ENCODE measurements at places on chromosomes 3 and 15.

DNA sequence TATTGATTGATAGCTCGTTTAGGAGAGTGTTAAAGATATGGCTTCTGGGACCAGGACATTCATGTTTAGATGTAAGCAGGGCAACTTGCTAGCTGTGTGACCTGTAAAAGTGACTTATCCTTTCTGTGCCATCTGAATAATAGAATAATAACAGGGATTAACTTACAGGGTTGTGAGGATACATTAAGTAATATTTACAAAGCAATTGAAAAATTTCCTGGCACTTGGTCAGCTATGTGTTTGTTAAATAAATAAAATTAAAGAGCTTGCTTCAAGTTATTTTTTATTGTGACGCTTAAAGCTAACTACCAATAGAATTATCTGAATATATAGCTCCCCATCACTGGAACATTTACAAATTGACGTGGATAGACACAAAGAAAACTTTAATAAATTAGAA lies 287.9 kb upstream of the CDIN1 start:
- DNase-seq: no peak

- no peak for DNase-seq
These were observed 67.8 kb upstream of the CDAN1 start for GRCh38 chr15:42804739-42805138.

GRCh38 chr15:89971592-89971997 lies 29.5 kb upstream of the ZNF710 start:
- peak; percentile 20 for DNase-seq

DNA sequence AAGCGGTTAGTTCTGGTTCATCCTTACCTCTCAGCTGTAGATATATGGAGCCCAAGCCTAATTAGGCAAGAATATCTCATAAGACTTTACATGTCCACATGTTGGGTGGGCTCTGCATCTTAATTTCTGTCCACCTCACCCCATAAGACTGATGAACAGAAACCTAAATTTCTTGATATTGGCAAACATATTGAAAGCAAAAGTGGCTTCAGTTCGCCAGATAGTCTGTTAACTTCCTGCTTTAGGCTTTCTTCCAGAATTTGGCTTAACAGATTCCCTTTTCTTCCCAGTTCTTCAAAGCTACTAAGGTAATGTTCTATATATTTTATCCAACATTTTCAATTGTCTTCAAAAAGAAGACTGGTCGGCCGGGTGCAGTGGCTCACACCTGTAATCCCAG lies 19.7 kb downstream of the GABPB1 start:
- DNase-seq: no peak

DNA sequence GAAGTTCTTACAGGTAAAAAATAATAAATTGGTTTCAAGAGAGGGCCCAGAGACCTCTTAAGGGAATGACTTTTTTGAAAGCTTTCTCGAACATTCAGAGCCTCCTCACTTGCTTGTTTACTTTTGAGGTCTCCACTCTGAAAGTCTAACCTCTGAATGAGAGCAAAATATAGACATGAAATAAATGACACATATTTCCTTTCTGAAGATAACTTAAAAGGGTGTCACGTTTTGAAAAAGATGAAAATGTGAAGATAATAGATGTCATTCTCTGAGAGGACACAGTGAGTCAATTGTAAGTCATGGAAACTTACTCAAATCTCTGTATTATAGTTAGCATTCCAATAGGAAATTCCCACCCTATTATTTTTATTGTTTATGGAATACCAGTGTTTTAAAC lies 44.6 kb downstream of the HACD2 start:
- no peak for DNase-seq

- DNase-seq: no peak
These were observed 7.9 kb downstream of the RAP2B start for GRCh38 chr3:153169793-153170383.

- no peak for DNase-seq
These were observed 257.9 kb downstream of the UBE2E2 start for GRCh38 chr3:23461069-23461468.

DNA sequence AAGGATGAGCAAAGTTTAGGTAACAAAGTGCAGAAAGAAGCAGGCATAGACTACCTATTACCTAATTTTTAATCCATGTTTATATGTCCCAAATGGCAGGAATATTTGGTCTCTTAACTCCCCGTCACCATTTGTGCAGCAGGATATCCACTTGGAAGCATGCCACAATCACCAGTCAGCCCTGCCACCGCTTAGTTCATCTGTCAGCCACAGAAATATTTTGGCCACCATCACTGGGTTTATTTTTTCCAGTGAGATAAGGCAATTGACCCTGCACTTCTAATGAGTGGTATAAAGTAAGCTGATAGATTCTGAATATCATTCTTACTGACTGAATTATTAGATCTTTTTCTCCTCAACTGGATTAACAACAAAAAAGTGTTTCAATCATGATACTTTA lies 152.9 kb upstream of the SOX2 start:
- no peak for DNase-seq

DNA sequence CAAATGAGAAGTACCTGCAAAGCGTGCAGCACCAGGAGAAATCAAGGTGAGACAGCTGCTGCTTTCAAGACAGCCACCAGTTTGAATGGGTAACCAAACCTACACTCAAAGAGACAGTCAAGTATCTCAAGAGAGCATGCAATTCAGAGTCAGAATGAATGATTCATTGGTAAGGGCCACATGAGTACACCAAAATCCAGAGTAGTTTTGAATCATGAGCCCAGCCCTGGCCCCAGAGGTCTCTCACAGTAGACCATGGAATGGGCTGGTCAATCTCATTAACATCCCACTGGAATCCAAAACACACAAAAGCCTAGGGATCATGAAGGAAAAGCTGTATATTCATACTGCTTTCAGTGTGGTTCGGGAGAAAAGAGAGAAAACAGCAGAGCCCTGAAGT lies 242.8 kb downstream of the TBL1XR1 start:
- DNase-seq: no peak

DNA sequence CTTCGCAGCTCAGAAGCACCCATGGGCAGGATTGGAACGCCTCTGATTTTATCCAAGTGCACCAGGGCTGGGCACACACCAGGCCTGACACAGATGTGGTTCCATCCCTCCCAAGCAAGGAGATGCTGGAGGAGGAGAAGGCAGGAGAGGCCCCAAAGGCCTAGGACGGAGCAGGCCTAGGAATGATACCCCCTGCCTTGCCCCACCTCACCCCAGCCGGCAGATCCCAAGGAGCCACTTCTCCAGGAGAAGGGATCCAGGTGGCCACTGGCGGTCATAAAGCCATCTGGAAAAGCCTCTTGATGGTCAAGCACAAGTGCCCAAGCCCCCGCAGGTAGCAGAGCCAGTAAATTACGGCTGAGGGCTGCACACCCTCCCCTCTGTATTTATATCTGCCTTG lies 211.8 kb downstream of the TBC1D2B start:
- DNase-seq: no peak

DNA sequence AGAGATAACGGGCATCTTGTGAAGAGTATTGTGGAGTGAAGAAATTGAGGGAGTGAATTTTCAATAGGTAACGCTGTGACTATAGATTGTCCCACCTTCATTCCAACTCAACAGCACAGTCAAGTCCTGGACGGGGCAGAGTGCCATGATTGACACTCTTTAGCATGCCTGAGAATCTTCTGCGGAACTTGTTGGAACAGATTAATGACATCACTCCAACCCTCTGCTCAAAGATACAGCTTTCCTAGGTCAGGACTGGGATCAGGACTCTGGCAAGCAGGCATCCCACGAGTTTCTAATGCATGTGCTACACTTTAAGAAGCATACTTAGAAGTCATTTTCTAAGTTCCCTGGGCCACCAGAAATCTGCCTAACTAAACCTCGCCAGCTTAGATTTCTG lies 267.6 kb upstream of the CFAP20DC start:
- DNase-seq: no peak

DNA sequence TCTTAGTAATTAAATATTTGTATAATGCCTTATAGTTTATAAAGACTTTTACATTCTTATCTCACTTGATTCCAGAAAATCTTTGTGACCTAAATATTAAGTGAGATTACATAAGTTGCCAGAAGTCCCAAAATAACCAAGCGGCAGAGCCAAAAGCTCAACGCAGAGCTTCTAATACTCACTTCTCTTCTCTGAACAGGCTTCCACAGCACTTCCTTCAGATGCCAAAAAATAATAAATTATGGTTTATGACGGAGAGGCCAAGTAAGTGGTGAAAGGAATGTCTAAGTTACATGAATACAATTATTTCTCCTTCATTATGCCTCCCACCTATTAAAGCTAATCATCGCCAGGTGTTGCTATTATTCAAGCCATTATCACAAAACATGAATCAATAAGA lies 110.3 kb downstream of the GBE1 start:
- no peak for DNase-seq

GRCh38 chr3:74423867-74424266 lies 190.6 kb downstream of the CNTN3 start:
- no peak for DNase-seq

DNA sequence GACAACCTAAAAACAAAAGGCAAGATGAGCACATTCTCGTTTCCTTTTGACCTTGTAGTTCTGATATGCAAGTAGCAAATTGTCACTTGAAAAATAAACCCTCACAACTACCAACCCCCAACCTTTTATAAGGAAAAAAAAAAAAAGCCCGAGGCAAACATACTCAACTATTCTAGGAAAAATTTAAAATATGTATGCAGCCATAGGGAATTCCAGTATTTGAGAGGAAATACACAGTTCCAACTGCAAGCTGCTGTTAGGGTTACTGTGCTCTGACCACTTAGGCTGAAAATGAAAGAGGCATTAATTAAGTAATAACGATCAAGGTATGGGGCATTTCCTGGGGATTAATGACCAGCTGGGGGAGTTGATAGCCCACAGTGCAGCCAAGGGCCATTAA lies 281.9 kb upstream of the DPH6 start:
- DNase-seq: no peak

- no peak for DNase-seq
These were observed 640.5 kb upstream of the GRM7 start for GRCh38 chr3:6220447-6220846.

GRCh38 chr15:73030122-73030679 lies 22.1 kb upstream of the NEO1 start:
- DNase-seq: no peak

DNA sequence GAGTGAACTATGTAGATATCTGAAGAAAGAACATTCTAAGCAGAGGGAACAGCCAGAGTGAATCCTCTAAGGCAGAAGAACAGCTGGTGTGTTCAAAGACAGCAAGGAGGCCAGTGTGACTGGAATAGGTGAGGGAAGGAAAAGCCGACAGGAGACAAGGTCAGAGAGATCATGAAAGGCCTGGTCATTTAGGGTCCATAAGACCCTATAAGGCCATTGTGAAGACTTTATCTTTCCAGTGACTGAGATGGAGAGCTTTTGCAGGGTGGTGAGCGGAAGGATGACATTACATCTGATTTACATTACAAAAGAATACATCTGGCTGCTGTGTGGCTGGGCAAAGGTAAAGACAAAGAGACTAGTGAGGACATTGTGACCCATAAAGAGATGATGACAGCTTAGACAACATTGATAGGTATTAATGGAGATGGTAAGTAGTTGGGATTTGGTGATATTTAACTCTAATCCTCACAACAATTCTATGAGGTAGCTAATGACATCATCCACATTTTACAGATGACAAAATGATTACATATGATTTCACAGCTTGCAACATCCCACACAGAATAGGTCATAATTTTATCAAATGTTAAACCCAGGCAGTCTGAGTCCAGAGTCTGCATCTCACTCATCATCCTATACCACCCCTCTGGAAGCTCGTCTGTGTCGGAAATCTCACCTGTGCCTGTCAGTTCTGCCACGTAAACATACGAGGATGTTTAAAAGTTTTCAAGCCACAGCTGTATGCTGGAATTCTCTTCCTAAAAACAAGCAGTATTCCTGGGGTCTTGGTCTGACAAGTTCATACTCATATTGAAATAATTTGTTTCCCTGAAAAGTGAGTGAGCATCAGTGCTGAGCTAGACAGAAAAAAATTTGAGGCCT lies 70.2 kb upstream of the PIK3R4 start:
- no peak for DNase-seq

- no peak for DNase-seq
These were observed 260.5 kb upstream of the THBS1 start for GRCh38 chr15:39320355-39320754.

GRCh38 chr3:72111265-72112205 lies 326.6 kb upstream of the PROK2 start:
- no peak for DNase-seq

DNA sequence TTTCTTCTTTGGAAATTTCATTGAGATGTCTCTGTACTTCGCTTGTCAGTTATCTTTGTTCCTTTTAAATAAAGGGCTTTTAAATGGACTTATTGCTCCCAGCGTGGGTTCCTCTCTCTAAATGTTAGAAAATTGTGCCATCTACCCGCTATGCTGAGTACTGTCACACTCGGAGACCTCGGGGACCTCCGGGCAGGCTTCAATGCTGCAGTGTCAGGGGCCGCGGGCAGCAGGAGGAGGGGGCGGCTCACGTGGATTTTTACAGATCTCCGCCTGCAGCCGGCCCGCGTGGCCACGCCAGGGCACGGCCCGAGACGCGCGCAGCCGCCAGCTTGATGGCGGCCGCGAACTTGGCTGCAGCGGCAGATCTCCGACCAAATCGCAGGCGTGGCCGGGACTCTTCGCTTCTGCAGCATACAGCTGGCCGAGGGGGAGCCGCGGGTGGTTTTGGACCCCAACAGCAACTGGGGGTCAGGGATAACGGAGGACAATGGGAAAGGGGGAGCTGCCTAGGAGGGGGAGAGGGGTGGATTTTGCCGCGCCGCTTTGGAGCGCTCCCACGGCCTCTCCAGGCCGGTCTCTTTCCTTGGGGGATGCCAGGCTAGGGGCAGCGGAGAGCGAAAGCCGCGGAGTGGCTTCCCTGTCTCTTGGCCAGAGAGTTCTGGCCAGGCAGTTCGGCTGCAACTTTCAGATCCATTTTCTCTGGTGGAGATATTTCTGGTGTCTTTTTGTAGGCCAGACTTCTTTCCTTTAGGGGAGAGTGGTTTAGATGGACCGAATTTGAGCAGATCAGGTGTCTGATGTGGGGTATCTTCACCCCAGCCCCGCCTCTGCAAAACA lies 15.3 kb downstream of the NR2F2 start:
- no peak for DNase-seq

DNA sequence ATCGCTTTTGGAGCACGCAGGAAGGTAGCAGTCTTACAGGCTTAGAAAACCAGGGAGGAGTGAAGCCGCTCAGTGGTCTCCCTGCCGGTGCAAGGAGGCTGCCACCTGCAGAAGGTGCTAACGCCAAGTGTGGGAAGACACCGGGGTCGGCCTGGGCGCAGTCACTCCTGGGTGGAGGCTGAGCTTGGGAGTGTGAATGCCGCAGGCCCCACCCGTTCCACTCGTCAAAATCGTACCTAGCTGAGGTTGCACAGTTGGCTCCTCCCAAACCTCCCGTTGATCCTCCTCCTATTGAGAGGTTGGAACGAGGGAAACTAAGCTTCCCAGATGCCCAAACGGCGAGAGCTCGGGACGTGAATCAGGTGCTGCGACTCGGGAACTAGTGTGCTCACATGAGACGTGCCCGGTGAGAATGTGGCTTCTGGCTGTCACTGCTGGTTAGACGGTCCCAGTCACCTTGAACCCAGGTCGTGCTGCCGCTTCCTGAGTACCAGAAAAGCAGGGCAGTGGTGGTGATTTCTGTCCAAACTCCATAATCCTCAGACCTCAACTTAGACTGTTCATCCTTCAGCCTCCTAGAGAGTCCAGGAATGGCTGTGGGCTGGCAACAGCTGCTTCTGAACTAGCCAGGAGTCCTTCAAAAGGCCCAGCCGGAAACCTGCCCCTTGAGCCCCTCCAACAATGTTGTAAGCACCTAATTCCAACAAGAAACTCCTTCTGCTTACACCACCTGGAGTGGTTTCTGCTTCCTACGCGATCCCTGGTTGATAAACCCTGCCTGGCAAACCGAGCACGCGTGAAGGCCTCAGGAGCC lies 156.0 kb downstream of the XXYLT1 start:
- no peak for DNase-seq

All from activated CD4-positive, alpha-beta T cell treated with anti-CD3 and anti-CD28 coated beads for 4 hours (primary cell).